ENCODE measurements at places on chromosomes 12 and 14. TPM values are rescaled to one million over a fixed set of nuclear protein-coding genes. Genes with fewer than 3 reads are reported as not detected.

DNA sequence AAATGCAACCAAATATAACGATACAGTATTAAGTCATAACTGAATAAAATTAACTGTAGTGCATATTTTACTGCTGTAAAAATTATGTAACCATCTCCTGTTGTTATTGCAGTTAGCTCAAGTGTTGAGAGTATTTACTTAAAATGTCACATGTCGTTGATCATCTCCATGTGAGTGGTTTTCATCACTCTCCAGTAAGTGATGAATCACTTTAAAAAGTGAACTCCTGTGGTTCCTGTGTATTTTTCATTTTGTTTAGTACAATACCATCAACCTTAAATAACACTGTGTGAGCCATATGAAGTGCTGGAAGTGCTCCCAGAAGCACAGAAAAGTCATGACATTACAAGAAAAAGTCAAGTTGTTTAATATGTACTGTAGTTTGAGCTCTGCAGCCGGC, 104.7 kb upstream of the SLCO1B1 start:
- no peak overlapping the region for H3K27ac ChIP-seq
- no peaks in the 10 kb centered on the region for H3K36me3 ChIP-seq
- no peaks in the 10 kb centered on the region for H3K4me1 ChIP-seq

- DNase-seq, result no peak
- H3K27ac ChIP-seq, result no peak overlapping the region
- no peaks in the 10 kb centered on the region for H3K36me3 ChIP-seq
- H3K4me3 ChIP-seq, result no peak overlapping the region
Observed at GRCh38 chr12:15547691-15548090, 225.4 kb downstream of the PTPRO start.

The FSCB gene
- total RNA-seq, result not detected

The TAMALIN gene
- total RNA-seq, result 1.3 TPM

The PPP1R36 gene
- not detected for total RNA-seq

DNA sequence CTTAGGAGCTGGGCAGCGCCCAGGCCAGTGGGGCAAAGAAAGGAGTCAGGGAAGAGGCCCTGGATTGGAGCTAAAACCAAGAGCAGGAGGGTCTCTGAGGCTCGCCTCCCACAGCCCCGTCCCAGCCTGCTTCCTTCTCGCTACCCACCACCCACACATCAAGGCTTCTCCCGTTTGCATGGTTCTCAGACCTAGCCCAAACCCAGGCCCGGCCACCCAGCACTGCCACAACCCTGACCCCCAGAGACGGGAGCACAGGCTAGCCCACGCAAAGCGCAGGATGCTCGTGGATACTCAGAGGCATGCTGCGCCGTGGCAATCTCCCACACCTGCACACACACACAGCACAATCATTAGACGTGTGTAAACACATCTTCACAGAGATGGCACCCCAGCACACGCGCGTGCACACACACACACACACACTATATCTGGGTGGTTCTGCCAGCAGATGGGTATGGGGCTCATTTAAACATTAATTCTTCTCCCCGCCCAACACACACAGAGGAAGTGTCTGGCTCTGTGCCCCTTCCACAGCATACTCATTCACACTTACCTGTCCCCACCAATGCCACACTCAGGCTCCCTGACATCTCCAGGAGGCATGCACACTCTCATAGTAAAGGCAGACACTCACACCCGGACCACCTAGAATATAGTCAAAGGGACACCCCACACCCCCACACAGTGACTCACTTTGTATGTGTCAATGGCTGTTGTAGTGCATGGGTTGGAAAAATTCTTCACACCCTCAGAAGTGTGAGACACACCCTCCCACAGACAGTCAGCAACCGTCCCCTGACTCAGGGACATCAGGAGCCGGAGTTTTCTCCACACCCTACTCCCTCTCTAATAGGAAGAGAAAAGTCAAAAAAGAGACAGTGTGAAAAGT, 1.1 kb downstream of the CARMIL3 start:
- no peak for DNase-seq
- H3K4me1 ChIP-seq, result peaks cover 23% of the 10 kb centered on the region
- no peaks in the 10 kb centered on the region for H3K36me3 ChIP-seq
- H3K4me3 ChIP-seq, result no peak overlapping the region

DNA sequence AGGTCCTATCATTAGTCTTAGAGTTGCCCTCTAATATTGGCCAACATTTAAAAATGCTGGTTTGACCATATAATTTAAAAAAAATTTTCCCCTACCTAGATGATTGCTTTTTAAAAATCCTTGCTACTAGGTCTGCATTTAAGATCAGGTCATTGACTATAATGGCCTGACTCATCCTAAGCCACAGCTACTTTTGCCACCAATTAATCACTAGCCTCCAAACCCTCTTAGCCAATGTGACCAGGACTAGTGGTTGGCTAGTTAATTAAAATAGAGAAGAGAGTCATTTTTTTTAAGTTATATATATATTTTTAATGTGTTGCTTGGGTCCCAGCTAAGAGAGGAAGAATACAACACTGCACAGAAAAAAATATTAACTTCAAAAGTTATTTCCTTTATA, 57.5 kb downstream of the SOS2 start:
- H3K27me3 ChIP-seq, result no peaks in the 10 kb centered on the region
- no peak for DNase-seq
- no peak overlapping the region for H3K4me3 ChIP-seq
- H3K4me1 ChIP-seq, result no peaks in the 10 kb centered on the region
- H3K36me3 ChIP-seq, result no peaks in the 10 kb centered on the region

All from K562 (cell line).